ENCODE measurements at places on chromosomes 3 and 15. TPM values are rescaled to one million over a fixed set of nuclear protein-coding genes. Genes with fewer than 3 reads are reported as not detected.

- DNase-seq = no peak
Observed at GRCh38 chr3:37523361-37523760, 338.3 kb upstream of the CTDSPL start.

GRCh38 chr3:59660852-59661625 lies 611.2 kb upstream of the CFAP20DC start:
- no peak for DNase-seq

GRCh38 chr3:172259726-172260248 lies 188.5 kb downstream of the GHSR start:
- no peak for DNase-seq

GRCh38 chr3:128415200-128415772 lies 51.4 kb downstream of the DNAJB8 start:
- no peak for DNase-seq

- no peak for DNase-seq
Observed at GRCh38 chr15:89104172-89104564, 15.9 kb downstream of the ABHD2 start.

The OSTN gene
- not detected for total RNA-seq

DNA sequence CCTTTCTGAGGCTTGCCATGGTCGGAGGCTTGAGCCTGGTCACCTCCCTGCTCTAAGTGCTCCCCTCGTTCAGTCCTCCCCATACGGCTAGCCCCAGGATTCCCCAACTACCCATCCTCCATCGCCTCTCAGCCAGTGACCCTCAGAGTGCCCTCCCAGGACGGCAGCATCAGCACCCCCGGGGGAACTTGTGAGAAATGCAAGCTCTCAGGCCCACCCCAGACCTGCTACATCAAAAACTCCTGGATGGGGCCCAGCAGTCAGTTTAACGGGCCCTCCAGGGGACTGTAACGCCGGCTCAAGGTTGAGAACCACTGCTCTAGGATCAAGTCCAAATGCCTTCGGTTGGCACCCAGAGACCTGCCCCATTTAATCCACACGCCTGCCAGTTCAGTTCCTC lies 6.9 kb downstream of the ADAMTS17 start:
- DNase-seq = no peak

DNA sequence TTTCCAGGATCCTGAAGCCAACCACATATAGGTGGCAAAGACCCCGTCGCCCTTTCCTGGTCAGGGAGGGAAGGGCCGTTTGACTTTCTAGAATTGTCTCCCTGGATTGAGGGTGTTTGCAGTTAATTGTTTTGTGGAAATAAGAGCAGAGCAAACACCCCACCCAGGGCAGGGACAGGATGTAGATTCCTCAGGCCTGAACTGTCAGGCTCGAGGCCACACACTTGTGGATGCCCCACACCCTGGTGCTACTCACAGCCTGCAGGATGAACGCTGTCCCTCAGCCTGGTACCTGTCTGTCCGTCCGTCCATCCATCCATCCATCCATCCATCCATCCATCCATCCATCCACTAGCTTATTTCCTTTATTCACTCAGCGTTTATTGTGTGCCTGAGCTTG lies 29.9 kb upstream of the FLNB start:
- no peak for DNase-seq

DNA sequence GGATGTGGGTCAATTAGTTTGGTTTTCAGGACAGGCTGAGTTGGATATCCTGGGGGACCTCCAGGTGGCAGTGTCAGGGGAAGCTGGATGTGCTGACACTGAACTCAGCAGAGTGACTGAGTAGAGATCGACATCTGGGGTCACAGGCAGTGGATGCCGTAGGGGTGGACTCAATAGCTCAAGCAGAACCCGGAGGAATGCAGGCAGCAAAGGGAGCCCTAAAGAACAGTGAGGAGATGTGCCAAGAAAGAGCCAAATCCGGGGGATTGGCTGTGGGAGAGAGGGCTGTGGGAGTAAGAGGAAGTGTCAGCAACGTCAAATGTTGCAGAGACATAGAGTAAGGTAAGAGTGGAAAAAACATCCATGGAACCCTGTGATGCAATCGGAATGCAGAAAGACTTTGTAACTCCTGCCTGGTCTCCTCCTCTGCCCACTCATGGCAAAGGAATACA lies 11.6 kb downstream of the CCR5AS start:
- no peak for DNase-seq

GRCh38 chr3:42639192-42639591 lies 14.3 kb upstream of the ZBTB47 start:
- no peak for DNase-seq

DNA sequence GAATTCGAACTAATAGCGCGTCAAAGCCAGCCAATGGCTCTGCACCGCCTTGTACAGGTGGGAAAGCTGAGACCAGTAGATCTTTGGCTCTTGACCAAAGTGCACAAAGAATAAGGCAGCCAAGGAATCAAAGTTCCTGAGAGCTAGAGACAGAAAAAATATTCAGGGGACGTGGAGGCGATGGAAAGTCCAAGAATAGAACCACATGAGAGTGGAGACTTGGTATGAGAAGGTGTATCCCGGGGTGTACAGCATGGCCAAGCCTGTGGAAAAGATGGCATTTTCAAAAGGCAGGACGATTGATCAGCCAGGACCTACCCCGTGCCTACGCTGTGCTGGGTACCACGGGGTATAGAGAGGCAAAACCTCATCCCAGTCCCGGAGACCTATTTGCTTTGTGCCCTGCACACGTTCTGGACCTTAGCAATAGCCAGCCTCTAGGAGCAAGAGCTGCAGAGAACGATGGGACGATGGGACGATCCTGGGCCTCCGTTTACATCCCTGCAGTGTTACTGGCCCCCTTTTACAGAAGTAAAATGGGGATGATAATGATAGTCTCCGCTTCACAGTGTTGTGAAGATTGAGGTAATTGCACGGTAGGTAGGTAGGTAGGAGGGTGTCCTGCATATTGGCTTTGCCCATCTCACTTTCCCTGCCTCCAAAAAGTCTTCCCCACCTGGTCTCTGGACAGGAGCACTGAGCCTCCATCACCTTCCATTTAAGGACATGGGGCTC lies 583 bp upstream of the RBSN start:
- DNase-seq = peak; percentile 40
